ENCODE measurements at places on chromosomes 7 and 10.
A peak's percentile ranks its signal among the peaks of the same experiment; 100 is the strongest.

- DNase-seq, result no peak
These were observed 427.6 kb downstream of the PHTF2 start for GRCh38 chr7:78226059-78226719.

- no peak for DNase-seq
These were observed 176.2 kb downstream of the PTEN start for GRCh38 chr10:88039496-88040200.

GRCh38 chr10:11224321-11224720 lies 206.6 kb downstream of the CELF2 start:
- DNase-seq, result no peak

GRCh38 chr10:73650537-73651331 lies 5.1 kb downstream of the SYNPO2L start:
- DNase-seq, result no peak

GRCh38 chr7:128435327-128435686 lies 20.4 kb upstream of the HILPDA start:
- no peak for DNase-seq

DNA sequence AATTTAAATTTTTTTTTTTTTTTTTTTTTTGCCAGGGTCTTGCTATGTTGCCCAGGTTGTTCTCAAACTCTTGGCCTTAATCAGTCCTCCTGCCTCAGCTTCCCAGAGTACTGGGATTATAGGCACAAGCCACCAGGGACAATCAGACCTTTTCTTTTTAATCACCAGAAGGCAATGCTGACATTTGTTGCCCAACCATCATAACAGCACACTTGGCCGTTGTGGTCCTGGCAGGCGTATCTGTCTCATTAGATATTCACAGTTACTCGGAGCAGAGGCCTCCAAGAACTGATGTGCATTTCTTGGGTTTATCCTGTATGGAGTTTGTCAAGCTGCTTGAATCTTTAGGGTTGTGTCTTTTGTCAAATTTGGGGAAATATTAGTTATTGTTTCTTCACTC lies 100.0 kb downstream of the SORCS3 start:
- DNase-seq, result no peak

DNA sequence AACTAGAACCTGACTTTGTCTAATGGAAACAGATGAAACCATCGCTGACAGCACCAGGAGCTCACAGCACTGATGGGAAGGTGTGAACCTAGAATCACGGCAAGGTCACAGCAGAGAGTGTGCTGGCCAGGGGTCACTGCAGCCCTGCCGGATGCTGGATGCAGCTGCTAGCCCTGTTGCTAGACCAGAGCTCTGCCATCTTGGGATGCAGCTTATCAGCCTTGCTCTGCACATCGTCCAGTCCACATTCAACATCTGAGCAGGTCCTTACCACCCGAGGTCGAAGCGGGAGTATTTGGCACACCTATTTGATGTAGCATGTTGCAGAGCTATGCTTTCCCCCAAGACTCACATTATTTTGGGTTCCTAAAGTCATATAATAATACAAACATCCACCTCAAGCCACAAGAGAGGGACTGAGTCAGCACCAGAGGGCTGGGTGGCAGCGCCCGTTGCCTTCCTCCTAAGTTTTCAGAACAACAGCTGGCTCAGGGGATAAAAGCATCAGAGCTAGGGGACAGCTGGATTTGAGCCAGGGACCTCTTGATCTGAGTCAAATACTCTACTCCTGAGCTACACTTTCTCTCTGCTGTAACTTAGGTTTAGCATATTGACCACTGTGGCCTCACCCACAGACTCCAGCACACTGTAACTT lies 135.3 kb downstream of the ZNF467 start:
- DNase-seq, result no peak

GRCh38 chr10:61793760-61794703 lies 107.5 kb upstream of the ARID5B start:
- no peak for DNase-seq

GRCh38 chr10:77357611-77358310 lies 279.8 kb downstream of the KCNMA1 start:
- DNase-seq, result no peak

GRCh38 chr7:8126601-8127167 lies 135.3 kb downstream of the ICA1 start:
- no peak for DNase-seq

DNA sequence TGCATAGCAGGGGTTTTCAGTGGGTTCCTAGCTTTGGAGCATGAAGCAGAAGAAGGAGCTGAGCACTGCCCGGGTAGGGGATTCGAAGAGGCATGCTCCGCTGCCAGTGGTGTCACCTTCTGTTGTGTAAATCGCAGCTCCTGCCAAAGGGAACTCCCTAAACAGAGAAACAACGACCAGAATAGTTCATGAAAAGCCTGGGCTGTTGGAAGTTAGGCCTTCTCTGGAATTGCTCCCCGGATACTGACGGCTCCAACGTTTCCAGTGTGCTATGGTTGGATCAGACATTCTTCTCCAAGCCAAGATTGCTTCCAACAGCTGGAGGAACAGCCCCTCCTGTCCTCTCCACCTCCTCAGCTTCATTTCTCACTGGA lies 546.0 kb upstream of the FZD8 start:
- no peak for DNase-seq

DNA sequence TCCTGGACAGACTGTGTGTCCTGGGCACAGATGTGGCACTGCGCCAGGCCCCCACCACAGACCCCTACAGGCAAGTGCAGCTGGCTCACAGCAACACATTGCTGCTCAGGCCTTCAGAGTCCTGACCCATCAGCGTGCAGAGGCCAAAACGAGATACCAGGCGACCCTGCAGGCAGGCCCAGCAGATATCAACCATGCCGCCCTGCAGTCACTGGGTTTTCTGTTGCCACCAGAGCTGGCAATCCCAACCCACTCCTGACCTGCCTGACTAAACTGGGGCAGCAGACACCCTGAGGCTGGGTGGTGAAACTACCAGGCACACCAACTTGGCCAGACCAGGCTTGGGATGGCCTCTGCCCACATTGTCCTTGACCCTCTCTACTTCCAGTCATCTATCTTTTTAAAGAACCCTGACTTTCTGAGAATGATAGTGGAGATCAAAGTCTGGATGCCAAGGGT lies 20.3 kb downstream of the ZCCHC24 start:
- no peak for DNase-seq

DNA sequence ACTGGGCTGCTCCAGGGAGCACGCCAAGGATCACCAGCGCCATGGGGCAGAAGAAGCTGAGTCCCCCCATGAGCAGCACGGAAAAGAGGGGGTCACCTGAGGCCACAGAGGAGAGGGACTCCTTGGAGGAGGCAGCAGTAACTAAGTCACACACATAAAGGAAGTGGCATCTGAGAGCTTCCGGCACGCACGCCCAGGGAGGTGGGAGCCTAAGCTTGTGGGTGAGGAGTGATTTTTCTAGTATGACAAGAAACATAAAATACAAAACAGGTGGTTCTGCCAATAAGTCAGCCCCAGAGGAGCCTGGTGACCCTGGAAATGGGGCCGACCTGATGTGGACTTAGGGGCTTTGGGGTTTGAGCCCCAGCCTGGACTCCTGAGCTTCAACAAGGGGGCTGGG lies 60.8 kb downstream of the CARD11 start:
- peak; percentile 19 for DNase-seq

DNA sequence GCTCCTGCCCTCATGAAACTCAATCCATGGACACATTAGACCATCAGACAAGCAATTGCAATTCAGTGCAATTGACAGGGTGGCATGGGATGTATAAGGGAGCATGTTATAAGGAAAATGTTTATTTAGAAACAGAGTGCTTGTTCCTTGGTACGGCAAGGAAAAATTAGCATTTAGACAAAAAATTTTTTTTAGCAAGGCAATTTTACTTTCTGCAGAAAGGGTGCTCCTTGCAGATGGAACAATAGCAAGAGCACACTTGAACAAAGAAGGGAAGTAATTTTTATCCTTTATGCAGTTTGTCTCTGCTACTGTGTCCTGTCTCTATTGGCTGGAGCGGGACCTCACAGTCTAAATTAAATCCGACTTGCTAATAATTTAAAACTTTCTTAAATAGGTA lies 6.2 kb upstream of the BAG3 start:
- DNase-seq, result no peak

GRCh38 chr7:141915565-141915964 lies 634 bp upstream of the OR9A4 start:
- no peak for DNase-seq

DNA sequence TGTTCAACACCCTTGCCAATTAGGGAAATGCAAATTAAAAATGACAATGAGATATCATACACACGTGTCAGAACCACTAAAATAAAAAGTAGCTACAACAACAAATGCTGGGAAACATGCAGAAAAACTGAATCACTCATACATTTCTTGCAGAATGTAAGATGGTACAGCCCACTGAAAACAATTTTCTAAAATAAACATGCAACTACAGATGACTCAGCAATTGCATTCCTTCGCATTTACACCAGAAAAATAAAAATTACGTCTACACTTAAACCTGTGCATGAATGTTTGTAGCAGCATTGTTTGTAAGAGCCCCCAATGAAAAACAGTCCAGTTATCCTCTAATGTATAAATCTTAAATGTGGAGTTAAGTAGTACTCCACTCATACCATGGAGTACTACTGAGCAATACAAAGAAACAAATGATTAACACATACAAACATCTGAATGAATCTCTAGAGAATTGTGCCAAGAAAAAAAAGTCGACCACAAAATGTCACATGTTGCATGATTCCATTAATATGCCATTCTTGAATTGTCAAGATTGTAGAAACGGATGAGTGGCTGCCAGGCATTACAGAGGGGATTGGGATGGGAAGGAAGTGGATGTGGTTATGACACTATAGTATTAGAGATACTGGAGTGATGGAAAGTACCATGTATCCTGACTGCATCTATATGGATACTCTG lies 134.6 kb upstream of the NPSR1 start:
- no peak for DNase-seq

DNA sequence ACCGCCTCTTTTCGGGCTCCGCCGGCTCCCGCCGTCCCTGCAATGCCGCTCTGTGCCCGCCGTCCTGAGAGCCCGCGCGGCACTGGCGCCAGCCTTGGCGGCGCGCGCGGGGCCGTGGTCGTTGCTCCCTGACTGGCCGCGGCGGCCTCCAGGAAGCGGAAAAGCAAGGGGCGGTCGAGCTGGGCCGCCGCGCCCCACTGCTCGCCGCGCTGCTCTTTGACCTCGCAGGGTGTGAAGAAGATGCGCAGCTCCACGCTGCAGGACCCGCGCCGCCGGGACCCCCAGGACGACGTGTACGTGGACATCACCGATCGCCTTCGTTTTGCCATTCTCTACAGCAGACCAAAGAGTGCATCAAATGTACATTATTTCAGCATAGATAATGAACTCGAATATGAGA lies at the start of gene CDC14C:
Gene CDC14C, plus strand, starts transcription at position 115 of the 400 bp plus-strand sequence. Its CDS starts 126 bp downstream, at position 241.
- DNase-seq, result no peak

- no peak for DNase-seq
These were observed 38.1 kb upstream of the XPNPEP1 start for GRCh38 chr10:109961174-109962001.

- DNase-seq, result no peak
These were observed 14.0 kb downstream of the C10orf88 start for GRCh38 chr10:122939856-122940543.

DNA sequence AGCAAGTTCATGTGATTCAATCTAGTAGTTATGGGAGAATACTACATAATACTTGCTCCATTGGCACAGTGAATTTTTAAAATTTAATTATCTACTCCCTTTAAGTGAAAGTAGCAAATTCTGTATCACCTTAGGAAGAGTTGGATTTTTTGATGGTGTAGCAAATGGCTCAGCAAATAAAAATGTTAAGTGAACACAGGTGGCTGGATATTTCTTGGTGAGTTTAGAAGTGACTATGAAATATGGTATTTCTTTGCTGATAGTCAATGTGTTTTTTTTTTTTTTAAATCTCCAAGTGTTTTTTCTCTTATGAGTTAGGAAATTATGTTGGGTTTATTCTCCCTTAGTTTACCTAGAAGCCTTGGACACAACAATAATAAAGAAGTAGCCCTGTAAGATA lies 67.8 kb downstream of the CREM start:
- no peak for DNase-seq

- no peak for DNase-seq
These were observed 180.8 kb downstream of the SFMBT2 start for GRCh38 chr10:7230036-7230435.

GRCh38 chr7:21624320-21624719 lies 81.5 kb downstream of the DNAH11 start:
- no peak for DNase-seq

- DNase-seq, result no peak
These were observed 1.8 kb upstream of the GAD2 start for GRCh38 chr10:26214551-26215395.

DNA sequence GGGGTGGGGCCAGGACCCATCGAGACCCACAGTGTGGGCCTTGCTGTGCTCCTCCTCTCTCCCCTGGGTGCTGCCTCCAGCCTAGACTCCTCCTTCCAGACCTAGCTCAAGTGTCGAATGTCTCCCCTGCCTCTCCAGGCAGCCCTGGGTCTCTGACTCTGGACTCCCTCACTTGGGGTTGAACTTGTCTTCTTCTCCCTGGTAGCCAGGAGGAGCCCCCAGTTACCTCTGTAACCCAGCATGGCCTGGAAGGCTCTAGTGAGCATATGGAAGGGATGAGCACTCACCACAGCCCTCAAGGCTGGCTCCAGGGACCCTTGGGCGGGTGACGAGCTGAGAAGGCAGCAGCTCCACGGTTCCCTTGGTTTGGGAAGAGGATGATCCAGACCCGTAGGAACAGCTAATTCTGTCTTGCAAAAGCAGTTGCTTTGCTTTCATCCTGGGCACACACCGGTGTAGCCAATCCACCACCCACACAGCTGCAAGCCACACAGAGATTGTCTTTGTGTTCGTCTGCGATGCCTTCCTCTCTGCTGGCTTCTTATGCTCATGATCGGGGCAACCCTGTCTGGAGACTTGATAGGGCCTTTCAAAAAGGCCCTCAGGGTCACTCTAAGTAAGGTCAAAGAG lies 52.3 kb upstream of the ANTXRL start:
- no peak for DNase-seq

DNA sequence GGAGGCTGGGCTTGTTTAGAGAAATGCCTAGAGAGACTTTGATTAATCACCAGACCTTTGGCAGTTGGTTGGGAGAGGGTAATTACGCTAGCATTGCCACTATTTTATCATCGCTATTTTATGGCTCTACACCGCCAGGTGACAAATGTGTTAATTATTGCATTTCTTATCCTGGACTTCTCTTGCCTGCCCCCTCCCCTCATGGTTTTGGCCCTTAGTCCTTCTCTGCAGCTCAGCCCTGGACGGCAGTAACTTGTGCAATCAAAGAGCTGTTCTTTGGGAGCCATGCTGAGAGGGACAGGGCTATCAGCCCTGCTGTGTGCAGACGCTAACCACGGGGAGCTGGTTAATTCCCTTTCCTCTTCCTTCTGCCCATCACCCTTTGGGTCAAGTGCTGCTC lies 585.0 kb downstream of the AUTS2 start:
- no peak for DNase-seq

DNA sequence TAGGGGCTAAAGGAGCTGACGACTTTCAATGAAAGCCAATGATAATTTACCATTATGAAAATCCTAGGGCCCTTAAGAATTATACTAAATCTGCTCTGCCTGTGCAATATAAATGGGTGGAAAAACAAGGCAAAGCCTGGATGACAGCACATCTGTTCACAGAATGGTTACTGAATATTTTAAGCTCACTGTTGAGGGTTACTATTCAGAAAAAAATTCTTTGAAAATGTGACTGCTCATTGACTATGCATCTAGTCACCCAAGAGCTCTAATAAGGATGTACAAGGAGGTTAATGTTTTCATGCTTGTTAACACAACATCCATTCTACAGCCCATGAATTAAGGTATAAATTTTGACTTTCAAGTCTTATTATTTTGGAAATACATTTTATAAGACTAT lies 8.9 kb downstream of the DKK1 start:
- no peak for DNase-seq

All from activated naive CD8-positive, alpha-beta T cell treated with anti-CD3 and anti-CD28 coated beads, Interleukin-2, amount 50 U/mL, for 16 hours (primary cell).